ENCODE measurements at places on chromosomes 1 and 21.

DNA sequence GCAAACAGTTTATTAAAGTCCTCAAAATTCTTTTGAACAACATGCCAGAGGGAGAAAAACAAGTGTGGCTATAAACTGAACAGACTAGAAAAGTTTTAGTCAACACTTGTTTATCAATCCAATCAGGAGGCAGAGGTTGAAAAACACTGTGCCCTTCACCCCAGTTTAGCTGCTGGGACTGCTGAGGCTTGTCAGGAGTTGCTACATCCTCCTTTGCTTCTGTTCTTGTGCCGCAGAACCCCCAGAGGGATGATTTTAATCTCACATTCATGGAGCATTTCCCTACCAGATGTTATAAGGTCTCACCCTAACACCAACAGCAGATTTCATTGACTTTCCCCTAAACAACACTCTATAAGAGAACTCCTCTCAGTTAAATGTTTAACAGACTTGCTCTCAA is 321.2 kb downstream of the VAV3 start:
- no peak for DNase-seq

DNA sequence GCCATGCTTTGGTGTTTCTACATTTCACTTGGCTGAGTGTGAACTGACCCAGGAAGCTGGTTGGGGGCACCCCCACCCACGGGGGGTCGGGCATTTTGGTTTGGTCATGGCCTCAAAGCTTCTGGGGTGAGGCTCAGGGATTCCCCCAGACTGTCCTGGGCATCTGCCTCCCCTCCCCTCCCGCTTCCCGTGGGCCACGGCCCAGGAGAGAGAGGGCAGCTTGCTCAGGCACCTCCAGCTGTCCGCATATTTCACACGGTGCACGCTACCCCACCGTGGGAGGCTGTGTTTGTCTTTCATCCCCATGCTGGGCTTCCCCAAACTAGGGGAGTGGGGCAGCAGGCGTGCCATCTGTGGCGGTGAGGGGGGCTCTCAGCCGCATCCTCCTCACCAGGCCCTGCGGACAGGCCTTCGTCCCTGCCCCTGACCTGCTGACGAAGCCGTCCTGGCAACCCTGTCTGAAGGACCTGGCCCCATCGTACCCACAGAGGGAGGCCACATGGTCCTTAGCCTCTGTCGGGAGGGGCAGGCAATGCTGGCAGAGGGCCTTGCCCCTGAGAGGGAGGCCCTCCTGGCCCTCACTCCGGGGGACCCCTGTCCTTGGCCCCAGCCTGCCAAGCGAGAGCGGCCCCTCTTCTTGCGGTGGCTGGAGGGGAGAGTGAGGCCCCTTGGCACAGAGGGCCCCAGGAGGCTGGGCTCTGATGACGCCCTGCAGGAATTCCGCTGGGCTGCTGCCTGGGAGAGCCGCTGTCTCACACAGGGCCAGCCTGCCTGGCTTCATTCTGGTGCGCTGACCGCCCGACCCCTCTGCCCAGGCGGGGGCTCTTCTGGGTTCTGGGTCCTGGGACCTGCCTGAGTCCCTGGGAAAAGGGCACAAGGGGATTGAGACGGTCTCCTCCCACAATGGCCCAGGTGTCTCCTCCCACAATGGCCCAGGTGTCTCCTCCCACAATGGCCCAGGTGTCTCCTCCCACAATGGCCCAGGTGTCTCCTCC is 22.1 kb downstream of the TP73 start:
- DNase-seq, result no peak

DNA sequence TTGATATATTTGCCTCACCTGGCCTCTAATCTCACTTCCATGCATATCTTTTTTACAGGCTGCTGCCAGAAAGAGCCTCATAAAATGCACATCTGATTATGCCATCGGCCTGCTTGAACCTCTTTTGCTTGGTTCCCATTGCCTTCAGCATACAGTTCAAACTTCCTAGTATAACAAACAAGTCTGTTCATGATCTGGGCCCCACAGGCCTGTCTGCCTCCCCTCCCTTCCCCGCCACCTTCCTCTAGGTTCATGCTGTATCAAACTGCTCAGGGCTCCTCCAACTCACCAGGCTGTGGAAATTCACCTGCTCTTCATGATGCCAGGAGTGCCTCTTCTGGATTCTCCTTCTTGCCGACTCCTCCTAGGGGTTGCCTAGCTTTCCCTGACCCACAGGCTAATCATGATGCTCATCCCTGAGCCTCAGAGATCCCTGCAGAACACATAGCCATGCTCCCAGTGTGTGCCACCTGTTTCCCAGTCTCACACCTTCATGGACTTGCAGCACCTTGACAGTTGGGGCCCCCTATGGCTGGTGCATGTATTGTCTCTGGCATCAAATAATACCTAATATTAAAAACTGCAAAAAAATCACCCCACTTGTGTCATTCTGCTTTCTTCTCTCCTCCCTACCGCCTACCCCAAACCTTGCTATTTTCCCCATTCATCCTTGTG is 33.7 kb upstream of the CD2 start:
- no peak for DNase-seq

DNA sequence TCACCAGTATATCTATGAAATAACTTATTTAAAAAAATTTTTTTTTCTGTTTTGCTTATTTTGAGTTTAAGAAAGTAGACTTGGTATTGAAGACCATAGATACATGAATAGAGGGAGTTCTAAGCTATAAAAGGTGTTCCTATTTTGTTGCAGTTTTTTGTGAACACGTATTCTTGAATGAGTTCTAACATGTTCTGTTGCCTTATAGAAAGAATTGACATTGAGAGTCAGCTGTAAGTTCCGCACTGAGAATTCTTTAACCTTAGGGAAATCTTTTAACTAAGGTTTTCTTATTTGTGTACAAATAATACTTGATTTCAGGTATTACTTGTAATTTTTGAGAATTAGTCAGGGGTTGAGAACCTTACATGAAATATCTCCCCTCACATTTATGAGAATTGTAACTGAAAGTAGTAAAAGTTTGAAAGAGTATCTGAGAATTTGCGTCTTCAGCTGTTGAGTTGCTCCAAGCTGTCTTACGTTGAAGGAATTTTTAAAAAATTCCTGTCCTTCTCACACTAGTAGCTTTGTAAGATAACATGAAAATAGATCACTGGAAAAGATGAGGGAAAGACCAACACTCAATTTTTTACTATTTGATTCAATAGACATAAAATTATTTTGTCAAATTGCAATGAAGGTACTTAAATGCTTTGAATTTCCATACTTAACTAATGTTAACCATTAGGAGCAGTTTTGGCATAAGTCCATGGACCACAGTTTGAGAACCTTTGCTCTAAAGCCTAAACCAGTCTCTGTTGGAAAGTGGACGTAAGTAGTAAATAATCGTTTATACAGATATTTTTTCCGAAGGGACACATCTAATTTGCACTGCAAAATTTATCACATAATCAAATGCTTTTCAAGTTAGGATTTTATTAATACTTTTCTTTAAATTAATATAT is 3.8 kb downstream of the DR1 start:
- DNase-seq, result no peak
